ENCODE measurements at places on chromosomes 3 and 15.
A peak's percentile ranks its signal among the peaks of the same experiment; 100 is the strongest.

GRCh38 chr3:68483041-68483440 is 449.3 kb downstream of the TAFA4 start:
- no peak for DNase-seq

- no peak for DNase-seq
Measured at GRCh38 chr3:142318331-142318730, 92.9 kb upstream of the GK5 start.

DNA sequence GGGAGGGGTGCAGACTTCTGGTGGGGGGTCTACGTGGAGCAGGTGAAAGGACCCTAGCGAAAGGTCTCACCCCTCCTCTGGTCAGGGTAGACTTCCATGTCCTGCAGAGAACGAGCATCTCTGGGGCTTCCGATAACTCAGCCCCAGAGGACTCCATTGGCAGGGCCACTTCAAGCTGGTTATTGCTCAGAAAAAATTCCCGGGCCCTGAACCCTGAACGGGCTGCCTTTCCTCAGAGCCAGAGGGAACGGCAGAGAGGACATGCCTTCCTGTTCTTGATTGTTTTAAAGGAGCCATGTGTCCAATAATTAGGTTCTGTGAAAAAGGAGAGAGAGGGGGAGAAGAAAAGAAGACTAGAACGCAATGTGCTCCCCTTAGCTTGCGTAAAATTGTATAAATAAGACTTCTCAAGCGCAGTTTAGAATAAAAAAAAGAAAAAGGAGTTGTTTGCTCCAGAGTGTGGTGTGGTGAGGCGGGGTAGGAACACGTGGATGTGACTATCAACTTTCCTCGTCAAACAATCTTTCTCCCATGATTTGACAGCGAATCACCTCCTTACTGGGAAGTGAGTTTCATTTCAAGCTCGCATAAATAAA is 193.4 kb upstream of the UBE2E1 start:
- DNase-seq, result no peak

DNA sequence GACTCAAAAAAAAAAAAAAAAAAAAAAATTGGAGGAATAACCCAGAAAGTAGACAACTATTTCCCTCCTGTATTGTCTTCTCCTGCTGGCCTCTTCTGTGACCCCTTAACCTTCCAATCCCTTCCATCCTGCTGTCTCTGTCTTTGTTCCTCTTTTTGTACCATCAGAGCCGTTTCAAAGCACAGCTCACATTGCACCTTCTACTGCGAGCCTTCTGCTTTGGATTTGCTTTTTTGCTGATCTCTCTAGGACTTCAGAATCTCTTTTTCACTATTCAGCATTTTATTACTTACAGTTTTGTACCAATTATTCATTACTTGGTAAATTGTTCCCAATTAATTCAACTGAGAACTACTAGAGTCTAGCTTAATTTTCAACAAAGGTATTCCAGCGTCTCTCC is 284.0 kb upstream of the TBL1XR1 start:
- no peak for DNase-seq

GRCh38 chr15:81254916-81255290 is 58.2 kb downstream of the IL16 start:
- no peak for DNase-seq

GRCh38 chr3:12180218-12180617 is 21.5 kb upstream of the TIMP4 start:
- DNase-seq, result peak; percentile 85

GRCh38 chr3:189288348-189289235 is 116.8 kb downstream of the TPRG1 start:
- DNase-seq, result no peak

DNA sequence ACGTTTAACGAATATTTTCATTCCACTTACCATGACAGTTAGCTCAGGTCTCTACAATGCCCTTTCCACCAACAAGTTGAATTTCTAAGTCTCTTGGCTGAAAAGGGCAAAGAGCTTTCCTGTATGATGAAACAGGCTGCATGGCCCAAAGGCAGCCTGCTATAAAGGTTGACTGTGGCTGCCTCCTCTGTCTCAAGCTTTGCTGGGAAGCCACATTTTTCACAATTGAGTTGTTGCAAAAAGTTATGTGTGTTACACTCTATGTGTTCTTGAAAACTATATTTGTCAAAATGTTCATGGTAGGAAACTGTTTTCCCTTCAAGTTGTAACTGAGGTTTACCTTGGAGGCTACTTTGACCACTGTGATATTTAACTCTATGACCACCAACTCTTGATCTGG is 49.5 kb downstream of the DZIP1L start:
- DNase-seq, result no peak

DNA sequence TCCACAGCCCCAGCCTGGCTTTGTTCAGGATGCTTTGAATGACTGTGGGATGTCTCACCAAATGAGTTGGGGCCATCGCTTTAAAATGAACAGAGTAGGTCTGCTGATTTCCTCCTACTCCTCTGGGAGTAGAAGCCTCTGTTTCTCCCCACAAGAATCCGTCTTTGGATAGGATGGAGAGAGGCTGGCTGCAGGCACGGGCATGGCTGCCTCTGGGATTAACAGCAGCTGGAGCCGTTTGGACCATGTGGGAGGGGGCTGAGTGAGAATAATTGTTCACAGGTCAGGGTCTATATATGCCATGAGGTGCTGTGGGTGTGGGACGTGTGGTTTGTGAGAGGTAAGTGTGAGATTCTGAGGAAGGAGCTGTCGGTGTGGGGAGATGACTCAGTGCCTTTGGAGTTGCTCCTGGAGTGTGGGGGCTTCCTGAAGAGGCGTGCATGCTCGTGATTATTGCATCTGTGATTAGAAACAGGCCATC is 48.0 kb upstream of the APEH start:
- no peak for DNase-seq

- DNase-seq, result no peak
Measured at GRCh38 chr3:107718547-107718946, 195.8 kb downstream of the BBX start.

GRCh38 chr15:28887339-28888174 is 1.8 kb downstream of the APBA2 start:
- DNase-seq, result no peak

DNA sequence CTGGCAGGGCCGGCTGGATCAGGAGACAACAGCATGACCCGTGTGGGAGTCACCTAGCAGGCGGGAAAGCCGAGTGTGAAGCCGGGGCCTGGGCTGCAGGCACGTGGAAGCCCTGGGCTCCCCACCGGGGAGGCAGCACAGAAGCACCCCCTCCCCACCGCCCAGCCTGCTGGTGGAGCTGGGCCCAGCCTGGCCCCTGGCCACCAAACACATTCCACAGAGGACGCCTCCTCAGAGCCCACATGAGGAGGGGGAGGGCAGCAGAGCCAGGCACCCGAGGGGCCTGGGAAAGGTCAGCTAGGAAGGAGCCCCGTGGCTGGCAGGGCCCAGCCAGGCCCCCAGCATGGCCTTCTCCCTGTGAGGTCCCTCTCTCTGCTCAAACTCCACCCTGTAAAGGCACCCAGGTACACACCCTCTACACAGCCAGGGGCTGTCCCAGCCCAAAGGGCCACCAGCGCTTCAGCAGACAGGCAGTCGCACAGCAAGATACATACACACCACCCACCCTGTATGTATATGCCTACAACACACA is 4.5 kb downstream of the PLXNB1 start:
- no peak for DNase-seq
